ENCODE measurements at places on chromosomes 6 and 20. TPM values are rescaled to one million over a fixed set of nuclear protein-coding genes. Genes with fewer than 3 reads are reported as not detected.

- no peak overlapping the region for H3K27ac ChIP-seq
- H3K4me1 ChIP-seq, result peaks cover 10% of the 10 kb centered on the region
- no peak overlapping the region for H3K4me3 ChIP-seq
- DNase-seq, result no peak
These were observed 5.3 kb upstream of the SCUBE3 start for GRCh38 chr6:35208419-35208818.

GRCh38 chr6:43149265-43149664, 21.8 kb upstream of the SRF start:
- H3K4me1 ChIP-seq, result peaks cover 11% of the 10 kb centered on the region
- H3K27ac ChIP-seq, result no peak overlapping the region
- no peaks in the 10 kb centered on the region for H3K36me3 ChIP-seq
- no peak for DNase-seq
- H3K27me3 ChIP-seq, result no peaks in the 10 kb centered on the region

DNA sequence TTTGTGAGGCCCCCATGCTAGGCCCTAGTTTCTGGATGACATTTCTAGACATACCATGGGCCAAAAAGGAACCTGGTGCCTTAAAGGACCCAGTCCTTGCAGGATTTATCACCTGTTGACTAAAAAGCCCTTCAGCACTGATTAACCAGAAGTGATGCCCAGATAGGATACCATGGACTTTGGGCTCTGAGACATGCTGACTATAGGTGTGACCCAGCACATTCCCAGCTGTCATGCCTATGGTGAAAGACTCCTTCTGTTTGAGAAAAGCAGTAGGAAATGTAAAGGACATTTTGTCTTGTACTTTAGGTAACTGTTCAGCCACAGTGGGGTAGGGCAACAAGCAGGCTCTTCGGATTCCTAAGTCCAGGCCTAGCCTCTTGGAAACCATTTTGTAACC, 724.2 kb downstream of the CD109 start:
- no peaks in the 10 kb centered on the region for H3K36me3 ChIP-seq
- DNase-seq, result no peak
- no peak overlapping the region for H3K4me3 ChIP-seq
- H3K27ac ChIP-seq, result no peak overlapping the region
- H3K4me1 ChIP-seq, result no peaks in the 10 kb centered on the region

DNA sequence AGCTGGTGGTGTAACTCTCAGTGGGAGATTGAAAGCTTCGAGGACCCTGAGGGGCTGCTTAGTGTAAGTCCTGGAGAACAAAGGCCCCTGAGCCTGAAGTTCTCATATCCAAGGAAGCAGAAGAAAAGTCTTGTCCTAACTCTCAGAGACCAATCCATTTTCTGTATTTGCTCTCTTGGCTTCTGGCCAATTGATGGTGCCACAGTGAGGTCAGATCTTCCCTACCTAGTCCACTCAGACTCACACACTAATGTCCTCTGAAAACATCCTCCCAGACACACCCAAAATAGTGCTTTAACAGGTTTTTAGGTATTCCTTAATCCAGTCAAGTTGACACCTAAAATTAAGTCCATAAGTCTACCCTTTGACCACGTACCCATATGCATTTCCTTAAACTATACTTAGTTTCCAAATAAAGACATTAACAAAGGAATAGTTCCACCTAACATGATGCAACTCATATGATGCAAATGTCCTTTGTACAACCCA, 29.4 kb downstream of the ZNF292 start:
- no peak for DNase-seq
- H3K27me3 ChIP-seq, result no peaks in the 10 kb centered on the region
- H3K36me3 ChIP-seq, result no peaks in the 10 kb centered on the region
- no peak overlapping the region for H3K27ac ChIP-seq
- peaks cover 15% of the 10 kb centered on the region for H3K4me1 ChIP-seq

DNA sequence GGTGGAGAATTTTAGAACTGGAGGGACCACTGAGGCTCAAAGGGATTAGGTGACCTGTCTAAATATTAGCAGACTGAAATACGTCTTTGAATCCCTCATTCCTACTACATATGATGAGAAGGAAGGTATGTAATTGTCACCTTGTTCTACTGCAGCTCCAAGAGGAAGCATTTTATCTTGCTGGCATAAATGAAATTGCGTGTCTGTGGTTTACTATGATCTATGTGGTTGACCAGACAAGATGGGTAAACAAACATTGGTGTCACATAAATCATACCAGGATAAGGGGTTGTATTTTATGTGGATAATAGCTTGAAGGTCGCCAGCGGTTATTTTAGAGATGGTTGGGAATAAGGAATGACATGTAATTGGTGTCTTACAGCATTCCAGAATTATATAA, 78.2 kb downstream of the LAMA4 start:
- H3K36me3 ChIP-seq, result peaks cover 85% of the 10 kb centered on the region
- peaks cover 12% of the 10 kb centered on the region for H3K4me1 ChIP-seq
- no peak overlapping the region for H3K4me3 ChIP-seq
- no peak overlapping the region for H3K27ac ChIP-seq

DNA sequence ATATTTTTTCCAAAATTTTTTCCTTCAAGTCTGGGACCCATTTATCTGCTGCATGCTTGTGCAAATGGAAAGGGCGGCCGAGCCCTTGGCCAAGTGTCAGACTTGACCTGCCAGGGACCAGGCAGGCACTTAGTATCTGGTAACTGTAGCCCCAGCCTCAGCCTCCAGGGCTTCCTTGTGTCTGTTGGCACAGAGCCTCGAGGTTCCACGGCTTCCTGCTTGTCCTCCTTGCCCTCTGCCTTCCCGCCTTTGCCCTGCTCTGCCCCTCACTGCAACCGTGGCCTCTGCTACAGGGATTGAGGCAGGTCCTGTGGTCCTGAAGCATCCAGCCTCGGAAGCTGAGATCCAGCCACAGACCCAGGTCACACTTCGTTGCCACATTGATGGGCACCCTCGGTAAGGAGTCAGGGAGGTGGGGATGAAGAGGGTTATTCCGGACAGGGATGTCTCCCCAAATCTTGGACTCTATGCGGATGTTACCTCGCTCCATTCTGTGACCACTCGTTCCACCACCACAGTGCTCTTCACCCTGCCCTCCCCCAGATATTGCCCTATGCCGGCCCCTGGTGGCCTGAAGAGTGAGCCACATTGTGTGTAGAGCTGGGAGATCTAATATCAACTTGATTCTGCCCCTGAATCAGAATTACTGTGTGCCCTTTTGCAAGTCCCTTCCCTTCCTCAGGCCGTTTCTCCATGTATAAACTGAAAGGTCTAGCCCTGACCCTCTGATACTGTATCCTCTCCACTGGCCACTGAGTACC, 41.5 kb upstream of the SRF start:
- H3K4me1 ChIP-seq, result peaks cover 5% of the 10 kb centered on the region
- no peak overlapping the region for H3K4me3 ChIP-seq
- H3K36me3 ChIP-seq, result no peaks in the 10 kb centered on the region
- H3K27me3 ChIP-seq, result peaks cover 4% of the 10 kb centered on the region
- DNase-seq, result no peak

DNA sequence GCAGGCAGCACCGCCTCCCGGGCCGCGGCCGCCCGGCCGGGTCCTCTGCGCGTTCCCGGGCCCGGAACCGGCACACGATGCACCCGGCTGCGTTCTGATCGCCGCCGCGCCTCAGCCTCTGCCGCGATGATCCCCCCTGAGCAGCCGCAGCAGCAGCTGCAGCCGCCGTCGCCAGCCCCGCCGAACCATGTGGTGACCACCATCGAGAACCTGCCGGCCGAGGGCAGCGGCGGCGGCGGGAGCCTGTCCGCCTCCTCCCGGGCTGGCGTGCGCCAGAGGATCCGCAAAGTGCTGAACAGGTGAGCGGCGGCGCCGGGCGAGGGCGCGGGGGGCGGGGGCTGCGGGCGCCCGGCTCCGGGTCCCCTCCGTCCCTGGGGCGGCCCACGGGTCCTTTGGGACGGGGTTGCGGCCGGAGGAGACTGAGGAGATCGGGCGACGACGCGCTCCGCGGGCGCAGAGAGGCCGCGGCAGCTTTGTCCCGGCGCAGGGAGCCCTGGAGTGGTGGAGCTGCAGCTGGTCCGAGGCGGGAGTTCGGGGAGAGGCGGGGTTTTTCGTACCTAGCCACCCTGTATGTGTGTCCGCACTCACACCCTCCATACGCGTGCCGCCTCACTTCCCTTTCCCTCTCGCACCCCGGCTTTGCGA, 659 bp downstream of the SLC35F1 start:
- peaks cover 76% of the 10 kb centered on the region for H3K27me3 ChIP-seq
- peak overlapping the region; percentile 75 for H3K4me3 ChIP-seq
- H3K4me1 ChIP-seq, result peaks cover 24% of the 10 kb centered on the region
- no peak for DNase-seq

DNA sequence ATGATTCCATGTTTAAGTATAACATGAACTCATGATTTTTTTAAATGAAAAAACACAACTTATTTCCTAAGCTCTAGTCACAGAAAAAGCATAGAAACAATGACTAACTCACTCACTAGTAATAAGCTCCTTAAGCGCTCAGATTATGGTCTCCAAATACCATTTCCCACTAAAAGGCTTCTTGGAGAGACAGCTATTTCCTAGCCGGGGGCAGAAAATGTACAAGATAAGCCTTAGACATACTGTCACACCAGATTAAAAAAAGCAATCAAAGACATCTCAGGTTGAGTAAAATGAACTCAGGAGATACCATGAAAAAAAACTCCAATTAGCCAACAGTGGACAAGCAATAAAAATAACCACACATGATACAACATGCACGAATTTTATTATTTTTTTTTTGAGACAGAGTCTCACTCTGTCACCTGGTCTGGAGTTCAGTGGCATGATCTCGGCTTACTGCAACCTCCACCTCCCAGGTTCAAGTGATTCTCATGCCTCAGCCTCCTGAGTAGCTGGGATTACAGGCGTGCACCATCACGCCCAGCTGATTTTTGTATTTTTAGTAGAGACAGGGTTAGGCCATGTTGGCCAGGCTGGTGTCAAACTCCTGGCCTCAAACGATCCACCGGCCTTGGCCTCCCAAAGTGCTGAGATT, 14.9 kb downstream of the SRPK1 start:
- no peak for DNase-seq
- peaks cover 26% of the 10 kb centered on the region for H3K36me3 ChIP-seq
- no peak overlapping the region for H3K4me3 ChIP-seq
- H3K4me1 ChIP-seq, result no peaks in the 10 kb centered on the region
- no peaks in the 10 kb centered on the region for H3K27me3 ChIP-seq
- H3K27ac ChIP-seq, result no peak overlapping the region

DNA sequence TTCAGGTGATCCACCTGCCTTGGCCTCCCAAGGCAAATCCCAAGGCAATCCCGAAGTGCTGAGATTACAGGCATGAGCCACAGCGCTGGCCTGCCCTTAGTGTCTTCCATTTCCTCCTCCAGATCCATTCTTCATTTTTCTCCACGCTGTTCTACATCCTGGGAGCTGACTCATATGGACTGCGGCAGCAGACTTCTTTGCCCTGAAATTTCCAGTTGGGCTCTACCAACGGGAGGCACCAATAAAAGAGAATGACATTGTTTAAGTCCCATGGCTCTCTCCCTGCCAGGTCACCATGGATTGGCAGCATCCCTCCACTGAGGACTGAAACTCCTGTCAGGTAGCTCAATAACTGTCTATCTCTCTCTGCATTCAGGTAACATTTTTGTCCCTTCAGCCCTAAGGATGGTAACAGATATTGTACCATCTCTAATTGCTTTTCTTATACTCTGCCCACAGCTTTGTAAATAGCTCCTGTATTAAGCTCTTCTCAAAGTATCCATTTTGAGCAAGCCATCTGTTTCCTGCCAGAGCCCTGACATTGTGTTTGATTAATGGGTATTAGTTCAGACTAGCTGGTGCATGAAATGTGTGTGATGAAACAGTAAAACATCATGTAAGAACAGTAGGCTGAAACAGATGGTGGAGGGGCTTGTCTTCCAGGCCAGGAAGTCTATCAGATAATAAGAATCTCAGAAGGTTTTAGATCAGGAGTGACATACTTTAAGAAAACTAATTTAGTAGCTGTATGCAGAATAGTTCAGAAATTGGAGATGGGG, 3.6 kb downstream of the TBCC start:
- H3K27ac ChIP-seq, result no peak overlapping the region
- no peaks in the 10 kb centered on the region for H3K36me3 ChIP-seq
- peaks cover 28% of the 10 kb centered on the region for H3K4me1 ChIP-seq
- no peak for DNase-seq
- no peak overlapping the region for H3K4me3 ChIP-seq

- no peaks in the 10 kb centered on the region for H3K36me3 ChIP-seq
- peak overlapping the region; percentile 95 for H3K27ac ChIP-seq
- no peak for DNase-seq
- peaks cover 70% of the 10 kb centered on the region for H3K4me1 ChIP-seq
- H3K4me3 ChIP-seq, result no peak overlapping the region
- no peaks in the 10 kb centered on the region for H3K27me3 ChIP-seq
These were observed 244.8 kb downstream of the DLL1 start for GRCh38 chr6:170045981-170046667.

DNA sequence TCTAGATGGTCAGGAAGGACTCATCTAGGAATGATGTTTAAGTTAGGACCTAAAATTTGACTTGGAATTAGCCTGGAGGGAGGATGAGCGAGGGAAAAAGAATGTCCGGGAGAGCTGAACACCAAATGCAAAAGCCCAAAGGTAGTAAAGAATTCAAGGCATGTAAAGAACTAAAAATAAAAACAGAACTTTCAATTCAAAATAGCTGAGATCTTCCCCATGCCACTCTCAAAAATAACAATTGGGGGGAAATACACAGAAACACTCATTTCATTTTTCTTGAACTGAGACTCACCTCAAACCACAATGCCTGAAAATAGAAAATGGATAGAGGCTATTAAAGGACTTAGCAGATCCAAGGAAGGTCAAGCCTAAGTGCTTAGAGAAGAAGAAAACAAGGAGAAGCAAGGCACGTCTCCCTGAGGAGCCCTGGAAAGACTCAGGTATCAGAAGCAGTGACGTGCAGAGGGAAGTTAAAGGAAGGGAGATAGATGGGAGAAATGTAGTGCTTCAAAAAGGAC, 10.4 kb downstream of the PXT1 start:
- H3K27ac ChIP-seq, result no peak overlapping the region
- no peaks in the 10 kb centered on the region for H3K36me3 ChIP-seq
- H3K4me1 ChIP-seq, result no peaks in the 10 kb centered on the region
- H3K27me3 ChIP-seq, result no peaks in the 10 kb centered on the region
- DNase-seq, result no peak

GRCh38 chr6:125968493-125968892, 11.9 kb downstream of the HINT3 start:
- H3K27ac ChIP-seq, result no peak overlapping the region
- no peak for DNase-seq
- H3K36me3 ChIP-seq, result peaks cover 21% of the 10 kb centered on the region
- H3K4me1 ChIP-seq, result peaks cover 4% of the 10 kb centered on the region
- no peaks in the 10 kb centered on the region for H3K27me3 ChIP-seq

- no peak overlapping the region for H3K4me3 ChIP-seq
- peak overlapping the region; percentile 76 for H3K27ac ChIP-seq
- no peaks in the 10 kb centered on the region for H3K27me3 ChIP-seq
- H3K4me1 ChIP-seq, result peaks cover 43% of the 10 kb centered on the region
- no peaks in the 10 kb centered on the region for H3K36me3 ChIP-seq
These were observed 27.3 kb downstream of the WRNIP1 start for GRCh38 chr6:2792330-2793110.

Gene COL9A3
- 2.1 TPM for total RNA-seq

Gene HCRTR2
- total RNA-seq, result not detected

Gene SLC52A3
- 2.3 TPM for total RNA-seq

Gene IL20RA
- total RNA-seq, result 10.1 TPM

Gene TRERF1
- total RNA-seq, result 1.4 TPM

All from left ventricle myocardium inferior (tissue), 1 donor.